ENCODE measurements at places on chromosomes 12 and 14. TPM values are rescaled to one million over a fixed set of nuclear protein-coding genes. Genes with fewer than 3 reads are reported as not detected.

Gene SLC17A8
- total RNA-seq, result not detected

Gene AQP5
- 0.09 TPM for total RNA-seq

Gene TAS2R20
- total RNA-seq, result 1.9 TPM

Gene CSRP2
- 3.9 TPM for total RNA-seq

Gene MDM1
- total RNA-seq, result 9.0 TPM

Gene POTEG
- total RNA-seq, result not detected

Gene TMEM229B
- total RNA-seq, result 0.19 TPM

Gene OAS2
- total RNA-seq, result 5.8 TPM

Gene SAV1
- 16.8 TPM for total RNA-seq

All from endothelial cell of coronary artery (primary cell).